Neural progenitor cell (in vitro differentiated cells): ENCODE measurements at places on chromosomes 7 and 10. TPM values are rescaled to one million over a fixed set of nuclear protein-coding genes. Genes with fewer than 3 reads are reported as not detected.

Gene MBLAC1
- total RNA-seq: 1.6 and 2.7 TPM in 2 replicates

Gene PCBD1
- total RNA-seq: 34.6 and 43.9 TPM in 2 replicates

Gene CALCR
- total RNA-seq: 0.22 TPM in 1 of 2 replicates, not detected in the other

Gene GIMAP2
- not detected in 2 replicates for total RNA-seq

Gene AKR1D1
- 0.28 TPM in 1 of 2 replicates, not detected in the other for total RNA-seq

Gene SLC29A3
- 2.5 and 9.0 TPM in 2 replicates for total RNA-seq

Gene FAM25A
- not detected in 2 replicates for total RNA-seq
